Naive thymus-derived CD8-positive, alpha-beta T cell (primary cell): ENCODE measurements at places on chromosomes 11 and 22. TPM values are rescaled to one million over a fixed set of nuclear protein-coding genes. Genes with fewer than 3 reads are reported as not detected.

DNA sequence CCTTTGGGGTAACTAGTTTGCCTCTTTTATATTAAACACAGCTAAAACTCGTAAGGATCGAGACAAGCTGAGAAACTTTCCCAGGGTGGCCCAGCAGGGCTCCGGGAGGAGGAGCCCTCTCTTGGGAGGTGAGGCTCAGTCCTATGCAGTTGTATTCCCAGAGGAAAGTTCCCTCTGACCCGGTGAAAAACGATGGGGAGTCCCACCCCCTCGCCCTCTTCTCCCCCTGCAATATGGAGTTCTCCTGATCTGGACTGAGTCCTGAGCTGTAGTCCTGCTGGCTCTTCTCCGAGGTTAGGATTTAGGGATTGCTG lies 1.3 kb downstream of the NTM start:
- no peaks in the 10 kb centered on the region for H3K4me1 ChIP-seq
- peaks cover 14% of the 10 kb centered on the region for H3K27me3 ChIP-seq
- H3K4me3 ChIP-seq = no peak overlapping the region

Gene MIEF1
- total RNA-seq = 41.8 TPM

- peaks cover 12% of the 10 kb centered on the region for H3K36me3 ChIP-seq
- no peak for DNase-seq
- no peaks in the 10 kb centered on the region for H3K27me3 ChIP-seq
- no peak overlapping the region for H3K27ac ChIP-seq
- no peak overlapping the region for H3K4me3 ChIP-seq
Observed at GRCh38 chr11:8652140-8652539, 30.3 kb downstream of the TRIM66 start.

Gene C11orf86
- total RNA-seq = not detected

Gene RBMXL2
- total RNA-seq = not detected

DNA sequence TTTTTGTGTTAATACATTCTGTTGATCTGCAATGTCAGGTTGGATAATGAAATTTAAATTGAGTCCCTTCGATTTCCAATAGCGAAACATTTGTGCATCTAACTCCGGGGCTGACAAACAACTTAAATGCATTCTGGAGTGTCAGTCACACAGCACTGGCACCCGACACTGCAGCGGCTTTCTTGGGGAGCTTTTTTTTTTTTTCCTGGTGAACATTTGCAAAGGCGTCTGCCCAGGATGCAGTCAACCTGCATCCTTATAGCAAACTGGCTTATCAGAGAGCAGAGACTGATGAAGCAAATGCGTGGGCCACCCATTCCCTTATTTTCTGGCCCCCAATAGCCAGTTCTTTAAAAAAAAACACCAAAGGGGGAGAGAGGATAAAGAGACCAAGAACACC lies 1167.7 kb downstream of the LRRC4C start:
- no peaks in the 10 kb centered on the region for H3K36me3 ChIP-seq
- peaks cover 11% of the 10 kb centered on the region for H3K4me1 ChIP-seq
- no peak for DNase-seq
- H3K27ac ChIP-seq = no peak overlapping the region
- H3K4me3 ChIP-seq = no peak overlapping the region
- H3K27me3 ChIP-seq = peaks cover 24% of the 10 kb centered on the region

GRCh38 chr11:205221-206001 lies 1.8 kb downstream of the BET1L start:
- H3K36me3 ChIP-seq = peaks cover 21% of the 10 kb centered on the region
- H3K4me1 ChIP-seq = peaks cover 72% of the 10 kb centered on the region
- no peak for DNase-seq
- H3K27me3 ChIP-seq = no peaks in the 10 kb centered on the region
- H3K27ac ChIP-seq = peak overlapping the region; percentile 99

GRCh38 chr22:25177226-25177625 lies 22.4 kb upstream of the CRYBB3 start:
- peaks cover 35% of the 10 kb centered on the region for H3K36me3 ChIP-seq
- H3K4me3 ChIP-seq = no peak overlapping the region
- no peak for DNase-seq

Gene VPS26B
- total RNA-seq = 66.4 TPM

GRCh38 chr11:38788561-38788960 lies 2190.5 kb upstream of the RAG2 start:
- no peak overlapping the region for H3K27ac ChIP-seq
- no peak for DNase-seq
- no peaks in the 10 kb centered on the region for H3K27me3 ChIP-seq
- no peak overlapping the region for H3K4me3 ChIP-seq
- H3K4me1 ChIP-seq = no peaks in the 10 kb centered on the region

- DNase-seq = no peak
- H3K27ac ChIP-seq = no peak overlapping the region
- H3K27me3 ChIP-seq = peaks cover 11% of the 10 kb centered on the region
Observed at GRCh38 chr22:31921106-31921505, 23.2 kb upstream of the YWHAH start.

DNA sequence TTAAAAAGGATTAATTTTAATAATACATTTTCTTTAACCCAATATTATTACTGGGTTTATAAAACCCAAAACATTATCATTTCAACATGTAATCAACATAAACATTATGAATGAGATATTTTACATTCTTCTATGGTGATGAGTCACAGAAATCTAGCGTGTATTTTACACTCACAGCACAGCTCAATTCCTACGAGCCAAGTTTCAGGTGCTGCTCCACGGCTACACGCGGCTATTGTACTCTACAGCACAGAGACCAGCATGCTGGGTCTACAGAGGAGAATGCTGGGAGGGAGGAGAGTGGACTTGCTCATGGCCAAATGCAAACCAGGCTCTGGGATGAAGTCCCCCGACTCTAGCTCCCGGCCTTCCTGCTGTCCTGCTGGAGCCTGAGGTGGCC lies 72.0 kb upstream of the LMO1 start:
- no peak overlapping the region for H3K27ac ChIP-seq
- no peaks in the 10 kb centered on the region for H3K36me3 ChIP-seq

Gene RAB3IL1
- total RNA-seq = 0.82 TPM

GRCh38 chr11:78586452-78587046 lies 11.9 kb upstream of the NARS2 start:
- no peaks in the 10 kb centered on the region for H3K4me1 ChIP-seq
- DNase-seq = peak; percentile 20
- peaks cover 14% of the 10 kb centered on the region for H3K27me3 ChIP-seq
- H3K4me3 ChIP-seq = no peak overlapping the region
- no peaks in the 10 kb centered on the region for H3K36me3 ChIP-seq

Gene LMO1
- not detected for total RNA-seq

Gene PKNOX2
- not detected for total RNA-seq

DNA sequence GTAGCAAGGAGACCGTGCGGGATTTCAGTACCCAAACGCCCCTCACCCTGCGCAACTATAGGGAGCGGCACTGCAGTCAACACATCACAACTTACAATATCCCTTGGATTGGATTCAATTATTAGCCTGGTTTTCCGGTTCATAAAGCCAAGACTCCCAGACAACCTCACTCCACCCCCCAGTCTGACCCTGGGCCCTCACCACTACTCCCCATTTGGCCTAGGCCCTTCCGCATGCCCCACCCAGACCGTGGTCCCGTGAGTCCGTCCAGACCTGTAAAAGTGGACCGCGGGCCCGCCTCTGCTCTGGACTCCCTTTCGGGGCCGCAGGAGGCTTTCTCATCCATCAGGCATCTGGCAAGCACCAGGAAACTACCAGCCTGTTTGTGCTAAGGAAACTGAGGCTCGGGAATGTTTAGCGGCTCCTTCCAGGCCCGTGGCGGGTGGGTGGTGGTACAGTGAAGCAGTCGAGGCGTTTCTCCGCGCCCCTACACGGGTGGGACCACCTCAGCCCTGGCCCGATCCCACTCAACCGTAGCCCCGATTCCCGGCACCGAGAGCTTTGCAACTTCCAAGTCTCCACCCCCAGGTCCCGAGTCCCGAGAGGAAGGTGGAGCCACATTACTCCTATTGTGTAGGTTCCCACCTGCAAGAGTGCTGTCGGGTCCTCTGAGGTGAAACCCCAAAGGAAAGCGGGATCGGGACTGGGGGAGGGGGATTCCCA lies 679 bp upstream of the DPP3 start:
- H3K27me3 ChIP-seq = no peaks in the 10 kb centered on the region
- peak overlapping the region; percentile 92 for H3K27ac ChIP-seq
- H3K4me1 ChIP-seq = peaks cover 26% of the 10 kb centered on the region

Gene SLC17A6
- not detected for total RNA-seq

- peaks cover 52% of the 10 kb centered on the region for H3K4me1 ChIP-seq
- H3K36me3 ChIP-seq = no peaks in the 10 kb centered on the region
- no peak overlapping the region for H3K27ac ChIP-seq
- H3K4me3 ChIP-seq = peak overlapping the region; percentile 78
- peaks cover 7% of the 10 kb centered on the region for H3K27me3 ChIP-seq
Observed at GRCh38 chr11:1750840-1751530, 590 bp upstream of the IFITM10 start.

Gene DENND6B
- total RNA-seq = 7.0 TPM

GRCh38 chr22:49431551-49431950 lies 396.1 kb downstream of the BRD1 start:
- peaks cover 4% of the 10 kb centered on the region for H3K36me3 ChIP-seq
- peaks cover 26% of the 10 kb centered on the region for H3K27me3 ChIP-seq
- H3K27ac ChIP-seq = no peak overlapping the region
- no peak overlapping the region for H3K4me3 ChIP-seq
- H3K4me1 ChIP-seq = no peaks in the 10 kb centered on the region

Gene HTR3A
- not detected for total RNA-seq

Gene SCN3B
- not detected for total RNA-seq

DNA sequence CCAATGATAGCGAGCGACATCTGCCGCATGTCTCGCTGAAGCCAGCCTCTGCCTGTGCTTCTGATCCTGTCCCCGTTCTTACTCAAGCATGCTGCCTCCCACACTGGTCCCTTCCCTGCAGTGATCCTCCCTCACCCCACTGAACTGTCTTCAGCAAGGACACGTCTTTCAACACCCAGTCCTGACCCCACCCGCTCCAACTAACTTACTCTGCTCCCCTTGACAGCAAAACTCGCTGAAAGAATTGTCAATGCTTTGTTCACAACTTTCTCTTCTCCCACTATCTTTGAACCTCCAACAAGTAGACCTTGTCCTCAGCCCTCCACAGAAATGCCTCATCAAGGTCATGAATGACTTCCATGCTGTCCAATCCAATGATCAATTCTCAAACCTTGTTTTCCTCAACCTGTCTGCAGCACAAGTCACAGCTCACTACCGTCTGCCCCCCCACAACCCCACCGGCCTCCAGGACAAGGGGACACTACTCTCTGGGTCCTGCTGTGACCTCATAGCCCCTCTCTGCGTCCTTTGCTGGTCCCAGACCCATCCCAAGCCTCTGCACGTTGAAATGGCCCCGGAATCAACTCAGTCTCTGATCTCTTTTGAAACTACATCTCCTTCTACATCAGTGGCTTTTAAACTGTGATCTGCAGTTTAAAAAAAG lies 108.0 kb downstream of the MICAL3 start:
- DNase-seq = no peak
- no peak overlapping the region for H3K4me3 ChIP-seq
- H3K36me3 ChIP-seq = no peaks in the 10 kb centered on the region
- no peak overlapping the region for H3K27ac ChIP-seq
- peaks cover 15% of the 10 kb centered on the region for H3K4me1 ChIP-seq

DNA sequence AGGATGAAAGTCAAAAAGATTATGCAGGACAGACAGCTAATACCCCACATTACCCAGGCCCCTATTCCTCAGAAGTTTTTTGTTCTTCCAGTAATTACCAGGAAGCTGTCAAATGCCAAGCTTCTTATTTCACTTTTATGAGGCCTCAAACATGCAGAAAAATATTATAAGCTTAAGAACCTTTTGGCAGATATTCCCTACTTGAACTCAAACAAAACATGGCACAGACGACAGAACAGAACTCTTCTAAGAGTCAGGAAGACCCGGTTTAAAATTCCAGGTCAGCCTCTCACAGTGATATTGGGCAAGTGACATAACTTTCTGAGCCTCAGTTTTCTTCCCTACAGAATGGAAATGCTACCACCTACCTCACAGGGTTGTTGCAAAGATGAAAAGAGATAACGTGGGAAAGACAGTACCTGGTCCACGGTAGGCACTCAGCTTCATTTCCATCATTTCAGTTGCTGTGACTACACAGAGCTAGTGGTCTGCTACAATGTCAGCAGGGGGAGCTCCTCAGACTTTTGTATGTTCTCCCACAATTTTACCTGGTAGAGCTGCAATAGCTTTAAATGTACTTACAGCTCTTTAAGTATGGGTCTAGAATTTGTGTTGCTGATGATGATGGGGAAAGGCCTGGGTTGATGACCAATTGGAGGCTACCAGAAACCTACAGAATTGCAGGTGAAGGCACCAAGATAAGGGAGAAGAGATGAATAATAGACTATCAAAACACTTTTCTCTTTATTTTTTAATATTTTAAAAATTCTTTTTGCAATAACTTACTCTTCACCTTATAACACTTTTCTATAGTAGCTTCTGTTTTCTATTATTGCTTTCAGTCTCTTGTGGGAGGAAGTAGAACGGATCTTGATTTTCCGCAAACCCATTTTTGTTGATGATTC lies 98.3 kb upstream of the CHRM4 start:
- H3K36me3 ChIP-seq = no peaks in the 10 kb centered on the region
- no peak overlapping the region for H3K4me3 ChIP-seq
- peak overlapping the region; percentile 30 for H3K27ac ChIP-seq
- H3K27me3 ChIP-seq = no peaks in the 10 kb centered on the region
- H3K4me1 ChIP-seq = peaks cover 14% of the 10 kb centered on the region

DNA sequence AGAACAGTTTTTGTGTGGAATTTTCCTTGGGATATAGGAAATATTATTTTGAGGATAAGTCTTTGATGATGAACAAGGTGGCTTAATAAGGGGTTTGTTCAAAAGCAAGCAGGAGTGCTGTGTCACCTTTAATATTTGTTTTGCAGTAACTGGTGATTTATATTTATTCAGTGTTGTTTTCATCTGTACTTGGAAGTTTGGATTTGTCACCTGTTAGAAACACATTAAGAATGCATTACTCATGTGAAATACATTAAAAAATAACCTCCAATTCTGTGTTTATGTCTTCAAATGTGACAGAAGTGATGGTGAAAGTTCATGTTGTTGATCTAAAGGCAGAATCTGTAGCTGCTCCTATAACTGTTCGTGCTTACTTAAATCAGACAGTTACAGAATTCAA lies 70.5 kb downstream of the DKK3 start:
- no peaks in the 10 kb centered on the region for H3K27me3 ChIP-seq
- H3K4me1 ChIP-seq = peaks cover 2% of the 10 kb centered on the region
- H3K27ac ChIP-seq = no peak overlapping the region

Gene ABTB2
- total RNA-seq = 0.81 TPM

Gene GAL
- total RNA-seq = not detected

DNA sequence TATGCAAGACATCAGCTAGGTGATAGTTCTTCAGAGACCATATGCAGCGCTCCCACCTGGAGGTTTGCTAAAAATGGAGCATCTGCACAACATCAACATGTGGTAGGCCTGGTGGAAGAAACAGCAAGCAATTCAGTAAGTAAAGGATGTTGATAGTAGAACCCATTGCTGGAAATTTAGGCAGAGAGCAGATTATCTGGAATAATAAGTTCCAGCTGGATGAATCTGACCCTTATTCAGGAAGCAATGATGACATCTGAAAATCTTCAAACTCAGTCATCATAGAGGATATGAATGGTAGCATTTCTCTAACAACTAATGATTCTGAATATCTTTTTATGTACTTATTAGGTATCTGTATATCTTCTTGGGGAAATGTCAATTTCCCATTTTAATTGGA lies 225.2 kb upstream of the ANO3 start:
- H3K27ac ChIP-seq = no peak overlapping the region
- no peak for DNase-seq
- H3K4me3 ChIP-seq = no peak overlapping the region
- H3K27me3 ChIP-seq = no peaks in the 10 kb centered on the region

- no peak for DNase-seq
- no peak overlapping the region for H3K4me3 ChIP-seq
- no peak overlapping the region for H3K27ac ChIP-seq
- H3K27me3 ChIP-seq = peaks cover 1% of the 10 kb centered on the region
Observed at GRCh38 chr11:106344394-106344793, 266.9 kb downstream of the AASDHPPT start.
